Breast epithelium (tissue), 4 donors: ENCODE measurements at places on chromosomes 7 and 10. TPM values are rescaled to one million over a fixed set of nuclear protein-coding genes. Genes with fewer than 3 reads are reported as not detected.
A peak's percentile ranks its signal among the peaks of the same experiment; 100 is the strongest.

OPALIN gene
- total RNA-seq, result not detected

- DNase-seq, result no peak
Observed at GRCh38 chr10:110268971-110269370, 35.7 kb downstream of the SMNDC1 start.

GRCh38 chr10:36109399-36110023, 467.4 kb upstream of the FZD8 start:
- no peak for DNase-seq

SUN3 gene
- not detected for total RNA-seq

CYP3A4 gene
- 0.64 TPM for total RNA-seq

NANOS1 gene
- 6.4 TPM for total RNA-seq

TUBAL3 gene
- 1.9 TPM for total RNA-seq

- no peak for DNase-seq
Observed at GRCh38 chr7:108142675-108143259, 12.6 kb upstream of the LAMB4 start.

- no peak for DNase-seq
Observed at GRCh38 chr10:81068460-81068859, 530.8 kb downstream of the SH2D4B start.

- DNase-seq, result no peak
Observed at GRCh38 chr10:1324903-1325302, 268.7 kb downstream of the WDR37 start.

GNGT1 gene
- not detected for total RNA-seq

SH2D4B gene
- total RNA-seq, result 0.15 TPM

DNA sequence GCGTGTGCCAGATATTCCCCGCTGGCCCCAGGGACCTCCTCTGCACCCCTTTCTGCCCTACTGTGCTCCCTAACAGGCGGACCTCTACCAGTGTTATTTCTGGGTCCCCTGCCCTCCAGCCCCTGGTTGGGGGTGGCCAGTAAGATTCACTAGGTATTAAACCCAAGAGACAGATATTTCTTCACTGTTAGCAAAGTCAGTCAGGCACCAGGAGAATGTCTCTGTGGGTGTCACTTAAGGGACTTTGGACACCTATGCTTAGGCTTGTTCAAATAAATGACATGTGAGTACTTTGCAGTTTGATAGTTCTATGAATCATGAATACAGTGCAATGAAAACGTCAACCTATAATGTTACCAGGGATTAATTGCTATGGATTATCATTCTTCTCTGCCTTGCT, 234.3 kb upstream of the IGFBP3 start:
- DNase-seq, result no peak

DNA sequence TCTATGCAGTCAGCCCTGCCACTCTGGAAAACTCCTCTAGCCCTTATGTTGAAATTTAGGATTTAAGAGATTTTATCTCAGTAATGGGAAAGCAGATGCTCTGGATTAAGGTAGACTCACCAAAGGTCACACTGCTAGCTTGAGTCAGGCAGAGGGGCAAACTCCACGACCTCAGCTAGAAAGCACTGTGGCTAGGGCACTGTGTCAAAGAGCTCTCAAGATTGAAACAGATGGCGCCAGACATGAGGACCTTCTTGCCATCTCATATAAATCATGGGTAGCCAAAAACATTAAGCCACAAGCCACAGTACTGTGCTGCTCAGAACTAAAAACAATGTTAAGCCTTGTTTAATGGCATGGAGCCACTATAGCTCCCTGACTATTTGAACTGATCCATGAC, 188.7 kb downstream of the DNAJC1 start:
- no peak for DNase-seq

GRCh38 chr10:93039721-93040120, 20.9 kb upstream of the CYP26C1 start:
- no peak for DNase-seq

DNA sequence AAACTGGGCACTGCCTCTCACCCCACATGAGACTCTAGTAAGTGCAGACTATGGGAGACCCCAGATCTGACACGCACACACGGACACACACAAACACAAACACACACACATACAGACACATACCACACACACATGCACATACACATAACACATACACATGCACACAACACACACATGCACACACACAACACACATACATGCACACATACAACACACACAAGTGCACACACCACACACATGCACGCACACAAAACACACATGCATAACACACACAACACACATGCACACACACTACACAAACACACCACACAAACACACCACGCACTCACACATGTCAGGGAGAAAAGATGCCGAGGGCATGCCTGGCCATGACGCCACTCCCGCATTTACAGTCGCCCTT, 205.5 kb downstream of the TYW1B start:
- no peak for DNase-seq

DNA sequence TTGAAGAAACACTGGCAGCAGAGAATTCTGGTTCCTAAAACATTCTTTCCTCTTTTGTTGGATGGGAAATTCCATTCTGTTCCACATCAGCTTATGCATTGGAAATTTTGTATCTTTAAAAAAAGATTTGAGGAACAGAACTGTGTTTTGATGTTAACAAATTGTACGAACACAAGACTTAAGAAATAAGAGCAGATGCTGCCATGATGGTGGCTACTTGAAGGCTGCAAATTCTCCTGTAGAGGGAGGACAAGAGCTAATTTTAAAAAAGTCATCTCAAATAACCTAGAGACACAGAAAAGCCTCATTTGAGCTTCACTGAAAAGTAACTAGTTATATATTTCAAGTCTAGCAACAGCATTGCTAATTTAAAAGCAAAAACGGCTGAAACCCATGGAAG, 29.8 kb downstream of the NDUFB2 start:
- DNase-seq, result no peak

GRCh38 chr7:100642534-100642907, 1.2 kb upstream of the TFR2 start:
- DNase-seq, result no peak

- no peak for DNase-seq
Observed at GRCh38 chr7:157408258-157409101, 71.7 kb downstream of the DNAJB6 start.

GRK5 gene
- 15.2 TPM for total RNA-seq

SPDYE1 gene
- not detected for total RNA-seq

TMEM196 gene
- total RNA-seq, result not detected

DNA sequence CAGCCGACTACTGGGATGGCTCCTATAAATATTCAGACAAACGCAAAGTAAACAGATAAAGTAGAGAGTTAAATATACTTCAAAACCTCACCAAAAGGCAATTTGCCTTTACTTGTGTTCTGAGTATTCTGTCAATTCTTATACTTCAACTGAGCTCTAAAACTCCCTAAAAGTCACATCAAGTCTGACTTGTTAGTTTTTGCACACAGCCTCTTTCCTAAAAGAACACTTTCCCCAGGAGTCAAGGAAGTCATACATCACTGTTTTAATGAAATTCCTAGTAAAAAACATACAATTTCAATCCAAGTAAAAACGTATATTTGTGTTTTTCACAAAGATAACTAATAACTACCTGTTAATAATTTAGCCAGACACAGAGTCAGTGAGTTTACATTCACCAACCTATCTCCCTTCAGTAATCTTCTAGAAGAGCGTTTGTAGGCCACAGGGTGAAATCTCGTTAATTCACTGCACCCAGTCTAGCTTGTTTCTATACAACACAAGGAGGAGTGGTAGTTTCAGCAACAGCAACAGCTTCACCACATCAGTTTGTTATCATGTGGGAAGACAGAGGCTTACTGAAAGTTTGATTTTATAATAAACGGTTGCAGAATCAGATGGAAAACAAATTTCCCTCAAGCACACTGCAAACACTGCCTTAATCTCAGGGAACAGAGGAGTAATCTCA, 2.7 kb downstream of the COBL start:
- DNase-seq, result no peak

DNA sequence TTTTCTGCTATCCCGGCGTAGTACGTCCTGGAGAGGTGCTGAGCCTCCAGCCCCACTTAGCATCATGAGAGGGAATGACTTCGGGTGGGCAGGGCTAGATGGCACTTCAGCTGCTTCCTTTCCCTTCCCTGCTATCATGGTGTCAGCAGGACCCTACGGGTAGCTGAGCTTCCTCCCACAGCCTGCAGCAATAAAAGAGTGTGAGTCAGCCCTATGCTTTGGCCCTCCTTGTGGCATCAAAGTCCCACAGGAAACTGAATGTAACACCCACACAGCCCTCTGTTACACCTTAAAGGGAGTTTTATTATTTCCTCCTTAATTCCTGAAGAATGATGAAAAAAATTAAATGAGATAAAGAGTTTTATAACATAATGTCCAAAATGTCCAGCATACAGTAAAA, 458.1 kb downstream of the RPS24 start:
- DNase-seq, result no peak

KCNMA1 gene
- 15.1 TPM for total RNA-seq

DNA sequence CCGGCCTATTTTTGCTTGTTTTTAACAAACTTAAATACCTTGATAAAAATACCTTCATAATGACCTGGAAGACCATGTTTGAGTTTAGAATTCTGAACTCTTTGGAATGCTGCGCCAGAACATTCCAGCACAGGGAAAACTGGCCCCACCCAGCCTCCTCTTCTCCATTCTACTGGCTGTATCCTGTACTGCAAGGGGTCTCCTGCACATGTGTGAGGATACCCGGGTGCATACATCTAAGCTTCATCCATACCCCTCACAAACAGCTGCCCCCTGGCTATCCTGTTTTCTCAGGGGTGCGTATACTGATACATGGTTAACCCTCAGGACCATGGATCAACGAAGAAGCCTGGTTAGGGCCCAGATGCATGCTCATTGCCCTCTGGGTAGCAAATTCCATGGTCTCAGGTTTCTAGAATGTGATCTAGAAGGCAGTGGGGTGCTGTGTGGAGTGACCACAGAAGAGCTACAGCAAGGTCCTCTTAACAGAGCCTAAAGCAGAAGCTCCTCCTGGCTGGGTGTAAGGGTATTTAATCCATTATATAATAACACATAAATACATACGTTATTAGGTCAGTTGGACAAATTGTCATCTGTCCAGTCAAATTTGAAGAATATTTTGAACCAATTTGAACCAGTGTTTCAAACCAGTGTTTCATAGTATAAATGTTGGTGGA, 26.1 kb downstream of the HACD1 start:
- no peak for DNase-seq

DNA sequence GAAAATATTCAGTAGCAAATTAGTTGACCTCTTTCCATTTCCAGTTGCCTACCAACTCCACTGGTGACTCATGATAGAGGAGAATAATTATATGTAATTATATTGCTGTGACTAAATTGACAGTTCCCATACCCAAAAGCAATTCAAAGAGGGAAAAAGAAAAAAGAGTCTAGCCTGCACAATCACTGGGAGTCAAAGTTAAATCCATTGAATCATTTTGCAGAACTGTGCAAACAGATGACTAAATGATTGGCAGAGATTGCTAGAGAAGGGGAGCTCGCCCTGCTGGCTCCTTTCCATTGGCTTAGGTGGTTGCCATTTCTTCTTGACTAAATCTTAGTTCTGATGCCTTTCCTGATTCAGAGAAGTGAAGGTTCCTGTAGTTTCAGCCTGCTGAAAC, 1228.6 kb upstream of the SORCS1 start:
- DNase-seq, result no peak

TMEM213 gene
- total RNA-seq, result 2.3 TPM

GIMAP5 gene
- total RNA-seq, result 36.0 TPM

MSMB gene
- 7.2 TPM for total RNA-seq

SEMA4G gene
- total RNA-seq, result 2.9 TPM

- no peak for DNase-seq
Observed at GRCh38 chr7:50869108-50869725, 86.5 kb upstream of the GRB10 start.

- DNase-seq, result no peak
Observed at GRCh38 chr10:93703066-93703465, 674 bp upstream of the FRA10AC1 start.

GRCh38 chr10:131435760-131436457, 124.4 kb upstream of the TCERG1L start:
- DNase-seq, result no peak

DNA sequence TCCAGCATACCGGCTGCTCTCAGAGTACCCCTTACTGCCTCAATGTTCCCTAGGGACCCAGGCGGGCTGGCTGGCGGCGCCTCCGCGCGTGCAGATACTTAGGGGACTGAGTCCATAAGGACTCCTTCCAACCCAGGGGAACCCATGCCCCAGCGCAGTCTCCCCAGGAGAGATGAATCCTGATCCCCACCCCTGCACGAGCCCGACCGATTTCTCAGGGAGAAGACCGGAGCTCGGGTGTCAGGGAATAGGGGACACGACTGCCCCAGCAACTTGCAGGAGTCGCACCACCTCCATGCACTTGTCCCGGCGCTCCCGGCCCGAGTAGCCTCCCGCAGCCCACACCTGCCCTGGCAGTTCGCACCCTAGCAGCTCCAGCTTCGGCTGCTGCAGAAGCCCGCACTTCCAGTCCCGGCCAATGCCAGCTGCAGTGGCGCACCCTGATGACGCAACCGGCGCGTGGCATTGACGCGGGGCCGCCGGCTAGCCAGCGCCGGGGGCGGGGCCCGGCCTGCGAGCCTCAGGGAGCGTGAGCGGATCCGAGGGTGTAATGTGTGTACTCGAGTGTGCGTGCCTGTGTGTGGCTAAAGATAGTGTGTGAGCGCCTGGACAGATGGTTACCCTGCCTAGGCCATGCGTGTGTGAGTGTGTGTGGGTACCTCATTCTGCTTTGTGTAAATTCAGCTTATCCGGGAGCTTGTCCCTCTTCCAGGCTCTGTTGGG, at the start of gene GPAM:
TSS of gene GPAM (minus strand) at position 437 of the 723 bp plus-strand sequence. CDS start 1,981 bp downstream, outside the sequence.
- peak; percentile 88 for DNase-seq

CD36 gene
- 919 TPM for total RNA-seq

AEBP1 gene
- 300 TPM for total RNA-seq

DNA sequence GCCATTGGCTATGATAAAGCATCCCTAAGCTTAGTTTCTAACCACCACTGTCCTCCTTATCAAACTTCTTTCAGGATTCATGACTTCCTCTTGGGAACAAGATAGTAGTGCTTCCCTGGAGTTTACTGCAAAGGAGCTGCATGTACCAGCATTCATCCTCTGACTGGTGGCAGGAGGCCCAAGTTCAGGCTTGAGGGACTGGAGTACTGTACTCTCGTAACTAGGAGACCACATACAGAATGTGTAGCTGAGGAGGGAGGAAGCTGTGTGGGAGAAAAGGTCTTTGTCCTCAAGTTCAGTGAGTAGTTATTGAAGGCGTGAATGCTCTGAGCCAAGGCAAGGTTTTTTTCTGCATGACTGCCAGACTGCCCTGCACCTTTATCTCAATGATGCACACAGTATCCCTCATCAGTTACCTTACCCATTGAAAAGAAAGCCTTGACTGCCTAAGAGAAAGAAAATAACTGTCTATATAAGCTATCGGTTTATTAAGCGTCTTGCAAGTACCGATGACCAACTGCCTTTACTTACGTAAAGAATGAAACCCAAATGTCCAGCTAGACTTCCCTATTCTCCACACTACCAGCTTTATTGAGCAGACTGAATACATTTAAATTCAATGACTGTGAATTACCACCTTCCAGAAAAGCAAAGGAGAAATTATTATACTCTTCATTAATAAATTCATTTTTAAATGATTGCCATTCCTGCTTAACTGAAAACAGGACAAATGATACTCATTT, 12.8 kb downstream of the SCRN1 start:
- no peak for DNase-seq

- no peak for DNase-seq
Observed at GRCh38 chr10:78952686-78953085, 116.1 kb upstream of the ZMIZ1 start.
